ENCODE measurements at places on chromosomes 13 and 19. TPM values are rescaled to one million over a fixed set of nuclear protein-coding genes. Genes with fewer than 3 reads are reported as not detected.

Gene ZNF682
- 22.6 TPM for total RNA-seq

Gene CYP4F3
- total RNA-seq = not detected

Gene NBEA
- 20.9 TPM for total RNA-seq

Gene NLRP5
- not detected for total RNA-seq

Gene CLDN10
- 3.0 TPM for total RNA-seq

Gene WDR87
- not detected for total RNA-seq

Gene PRKCG
- total RNA-seq = 6.5 TPM

Gene KCNN1
- 19.6 TPM for total RNA-seq

Gene ZNF420
- total RNA-seq = 15.9 TPM

Gene NLRP9
- total RNA-seq = not detected

Gene LGALS7
- 0.91 TPM for total RNA-seq

DNA sequence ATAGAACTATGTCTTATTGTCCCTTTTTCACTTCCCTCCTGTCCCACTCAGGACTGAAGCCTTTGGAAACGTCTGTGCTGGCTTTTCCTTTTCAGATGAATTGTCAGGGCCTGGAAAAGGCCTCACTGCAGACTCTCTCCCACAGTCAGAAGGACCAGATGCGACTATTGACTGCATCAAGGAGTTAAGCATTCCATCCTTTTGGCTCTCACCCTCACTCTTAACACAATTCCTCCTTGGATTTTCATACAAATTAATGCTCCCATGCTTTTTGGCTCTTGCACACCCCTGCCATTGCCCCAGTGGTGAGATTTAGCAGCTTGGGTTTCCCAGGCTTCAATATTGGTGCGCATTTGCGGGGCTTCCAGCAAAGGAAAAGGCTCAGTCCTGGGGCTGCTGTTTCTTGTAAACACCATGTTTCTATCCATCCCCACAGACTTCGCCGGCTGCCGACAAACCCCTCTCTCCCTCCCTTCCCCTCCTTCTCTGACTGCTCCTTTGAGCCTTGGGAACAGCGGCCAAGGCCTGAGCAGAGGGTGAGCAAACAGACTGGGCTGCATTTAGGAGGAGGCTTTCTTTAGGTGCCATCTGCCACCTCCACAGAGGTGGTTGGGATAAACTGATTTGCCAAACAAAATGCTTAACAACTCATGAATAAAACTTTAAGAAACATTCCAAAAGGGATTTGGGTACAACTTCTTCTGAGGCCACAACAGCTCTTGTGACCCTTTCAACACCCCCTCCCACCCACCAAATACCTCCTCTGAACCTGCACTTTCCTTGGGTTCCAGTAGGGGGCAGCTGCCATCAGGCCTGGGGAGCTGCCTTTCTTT is 48.6 kb upstream of the PCDH8 start:
- no peak for DNase-seq
- no peaks in the 10 kb centered on the region for H3K36me3 ChIP-seq
- peaks cover 17% of the 10 kb centered on the region for H3K27me3 ChIP-seq
- H3K4me3 ChIP-seq = no peak overlapping the region
- no peak overlapping the region for H3K27ac ChIP-seq

GRCh38 chr19:35641515-35642151 is at the start of gene ETV2:
Gene ETV2, plus strand, starts transcription at chr19:35641745. Its CDS starts 716 bp downstream, at chr19:35642461.
- peaks cover 7% of the 10 kb centered on the region for H3K4me1 ChIP-seq
- no peak within 1 kb of the TSS for H3K27ac ChIP-seq
- H3K4me3 ChIP-seq = peak within 1 kb of the TSS; percentile 53
- no peak for DNase-seq

- peaks cover 6% of the 10 kb centered on the region for H3K36me3 ChIP-seq
- H3K4me3 ChIP-seq = no peak overlapping the region
- peaks cover 11% of the 10 kb centered on the region for H3K4me1 ChIP-seq
- DNase-seq = no peak
- H3K27me3 ChIP-seq = no peaks in the 10 kb centered on the region
- H3K27ac ChIP-seq = no peak overlapping the region
Measured at GRCh38 chr19:18150776-18151624, 2.0 kb upstream of the PIK3R2 start.

GRCh38 chr13:98766697-98767096 is 14.2 kb upstream of the SLC15A1 start:
- no peak overlapping the region for H3K4me3 ChIP-seq
- no peak for DNase-seq
- H3K27ac ChIP-seq = no peak overlapping the region
- H3K4me1 ChIP-seq = peaks cover 6% of the 10 kb centered on the region

- DNase-seq = no peak
- peaks cover 3% of the 10 kb centered on the region for H3K27me3 ChIP-seq
- H3K4me1 ChIP-seq = peaks cover 21% of the 10 kb centered on the region
- H3K36me3 ChIP-seq = peaks cover 4% of the 10 kb centered on the region
- no peak overlapping the region for H3K27ac ChIP-seq
Measured at GRCh38 chr13:41562083-41562482, 104.7 kb downstream of the RGCC start.

GRCh38 chr13:45231305-45231704 is 30.5 kb upstream of the KCTD4 start:
- no peak overlapping the region for H3K4me3 ChIP-seq
- peaks cover 5% of the 10 kb centered on the region for H3K36me3 ChIP-seq
- no peaks in the 10 kb centered on the region for H3K27me3 ChIP-seq
- peaks cover 3% of the 10 kb centered on the region for H3K4me1 ChIP-seq
- DNase-seq = no peak

GRCh38 chr19:52474351-52475127 is 21.2 kb downstream of the ZNF578 start:
- DNase-seq = no peak
- no peak overlapping the region for H3K4me3 ChIP-seq
- H3K36me3 ChIP-seq = peaks cover 13% of the 10 kb centered on the region
- H3K27ac ChIP-seq = no peak overlapping the region
- H3K4me1 ChIP-seq = no peaks in the 10 kb centered on the region
- H3K27me3 ChIP-seq = no peaks in the 10 kb centered on the region

- H3K36me3 ChIP-seq = peaks cover 10% of the 10 kb centered on the region
- no peak for DNase-seq
- H3K27ac ChIP-seq = peak overlapping the region; percentile 74
Measured at GRCh38 chr19:29943615-29944014, 1.6 kb downstream of the URI1 start.

GRCh38 chr13:76790526-76790925 is 95.7 kb downstream of the KCTD12 start:
- H3K4me3 ChIP-seq = no peak overlapping the region
- no peak for DNase-seq
- H3K27me3 ChIP-seq = peaks cover 2% of the 10 kb centered on the region
- no peak overlapping the region for H3K27ac ChIP-seq
- H3K4me1 ChIP-seq = no peaks in the 10 kb centered on the region
- no peaks in the 10 kb centered on the region for H3K36me3 ChIP-seq

DNA sequence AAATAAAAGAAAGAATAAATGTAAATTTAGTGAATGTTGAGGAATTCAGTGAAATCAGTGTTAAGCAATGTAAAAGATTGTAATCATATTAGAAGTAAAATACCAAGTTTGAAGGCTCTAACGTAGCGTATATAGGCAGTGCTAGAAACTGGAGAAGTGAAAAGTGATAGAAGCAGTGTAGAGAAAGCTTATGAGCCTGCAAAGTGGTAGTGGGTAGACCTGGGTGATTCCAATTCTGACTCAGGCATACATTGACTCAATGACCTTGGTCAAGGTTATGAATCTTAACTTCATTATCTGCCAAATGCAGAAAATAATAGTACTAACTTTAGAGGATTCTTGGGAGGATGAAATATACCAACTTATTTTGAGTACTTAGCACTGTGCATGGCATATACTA is 4.1 kb downstream of the SLC10A2 start:
- H3K36me3 ChIP-seq = no peaks in the 10 kb centered on the region
- H3K4me3 ChIP-seq = no peak overlapping the region
- DNase-seq = no peak
- no peak overlapping the region for H3K27ac ChIP-seq

DNA sequence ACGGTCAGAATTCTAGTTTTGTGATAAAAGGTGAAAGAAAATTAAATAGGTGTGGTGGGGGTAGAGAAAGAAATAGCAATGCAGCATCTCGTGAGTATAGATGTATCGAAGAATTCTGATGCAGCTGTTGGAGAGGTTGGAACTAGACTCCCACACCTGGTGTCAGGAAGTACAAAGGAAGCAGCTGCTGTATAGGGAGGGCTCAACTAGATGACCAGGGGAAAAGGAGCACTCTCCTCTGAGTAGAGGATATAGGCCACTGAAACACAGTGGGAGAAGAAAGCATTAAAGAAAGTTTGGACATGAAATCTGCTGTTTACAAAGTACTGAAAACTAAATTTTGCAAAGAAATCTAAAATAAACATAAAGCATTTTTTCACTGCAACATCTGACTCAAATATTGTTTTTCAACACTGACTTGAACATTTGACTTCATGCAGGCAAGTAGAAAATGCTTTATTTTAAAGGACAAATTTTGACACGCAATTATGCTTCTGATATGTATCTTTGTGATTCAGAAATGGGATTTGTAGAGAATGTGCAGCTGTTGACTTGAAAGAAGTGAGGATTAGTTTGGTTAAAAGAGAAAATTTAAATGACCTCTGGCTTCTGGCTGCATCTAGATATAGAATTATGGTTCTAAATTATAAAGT is 82.2 kb downstream of the MIPEP start:
- H3K4me3 ChIP-seq = no peak overlapping the region
- H3K27ac ChIP-seq = no peak overlapping the region
- peaks cover 18% of the 10 kb centered on the region for H3K4me1 ChIP-seq
- H3K36me3 ChIP-seq = peaks cover 15% of the 10 kb centered on the region

GRCh38 chr13:64505336-64505910 is 2724.7 kb downstream of the PCDH9 start:
- no peak for DNase-seq
- no peak overlapping the region for H3K27ac ChIP-seq
- H3K4me3 ChIP-seq = no peak overlapping the region

- no peak overlapping the region for H3K27ac ChIP-seq
- peaks cover 12% of the 10 kb centered on the region for H3K36me3 ChIP-seq
- no peaks in the 10 kb centered on the region for H3K27me3 ChIP-seq
- no peak for DNase-seq
- no peaks in the 10 kb centered on the region for H3K4me1 ChIP-seq
Measured at GRCh38 chr13:27541386-27541785, 78.9 kb downstream of the LNX2 start.

DNA sequence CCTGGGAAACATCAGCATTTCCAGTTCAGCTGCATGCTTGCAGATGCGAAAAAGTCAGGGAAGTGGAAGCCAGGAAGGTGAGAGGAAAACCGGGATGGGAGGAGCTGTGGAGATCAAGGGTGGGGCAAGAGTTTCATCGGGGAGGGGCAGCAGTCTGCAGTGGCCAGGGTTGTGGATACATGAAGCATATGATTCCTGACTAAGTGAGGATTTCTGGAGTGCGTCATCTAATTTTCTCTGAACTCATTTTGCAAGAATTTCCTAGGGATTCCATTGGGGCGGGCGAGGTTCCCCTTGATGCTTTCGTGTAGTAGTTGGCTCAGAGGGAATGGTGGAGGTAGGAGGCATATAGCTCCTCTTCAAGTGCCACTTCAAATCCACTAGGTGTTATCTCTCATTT is 344.1 kb upstream of the TMTC4 start:
- no peak overlapping the region for H3K4me3 ChIP-seq
- no peak overlapping the region for H3K27ac ChIP-seq
- no peaks in the 10 kb centered on the region for H3K27me3 ChIP-seq

Measured in progenitor cell of endocrine pancreas (in vitro differentiated cells).